ENCODE measurements at places on chromosomes 3 and 15. TPM values are rescaled to one million over a fixed set of nuclear protein-coding genes. Genes with fewer than 3 reads are reported as not detected.

The FEZF2 gene
- not detected for total RNA-seq

The GOLGA8G gene
- not detected for total RNA-seq

- no peak for DNase-seq
Measured at GRCh38 chr3:128229106-128229857, 76.0 kb downstream of the EEFSEC start.

DNA sequence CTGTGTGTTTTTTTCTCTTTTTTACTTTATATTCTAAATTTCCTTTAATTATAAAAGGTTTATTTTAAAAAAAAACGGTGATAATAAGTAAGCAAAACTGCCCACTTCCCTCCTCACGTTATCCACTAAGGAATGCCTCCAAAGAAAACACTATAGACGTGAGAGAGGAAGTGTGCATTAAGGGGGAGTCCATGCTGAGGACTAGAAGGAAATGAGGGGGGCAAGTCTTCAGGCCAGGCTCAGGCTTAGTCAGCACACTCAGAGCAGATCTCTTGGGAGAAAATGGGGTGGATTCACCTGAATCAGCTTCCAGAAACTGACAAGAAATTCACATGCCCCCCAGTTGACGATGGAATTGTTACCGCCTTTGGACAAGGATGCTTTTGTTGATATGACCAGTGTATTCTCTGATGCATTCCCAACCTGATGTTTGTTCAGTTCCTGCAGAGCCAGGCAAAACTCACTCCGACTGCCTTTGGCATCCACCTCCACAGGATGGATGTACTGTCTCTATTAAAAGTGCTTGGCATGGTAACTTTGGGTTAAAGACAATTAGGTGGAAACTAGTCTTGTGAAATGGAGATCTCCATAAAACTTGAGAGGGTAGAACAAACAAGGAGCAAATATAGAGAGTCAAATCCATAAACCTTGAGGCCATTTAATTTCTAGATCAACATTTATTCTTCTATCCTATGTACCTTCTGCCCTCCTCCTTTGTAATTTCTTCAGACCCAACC lies 167.8 kb downstream of the MYRIP start:
- DNase-seq = no peak

DNA sequence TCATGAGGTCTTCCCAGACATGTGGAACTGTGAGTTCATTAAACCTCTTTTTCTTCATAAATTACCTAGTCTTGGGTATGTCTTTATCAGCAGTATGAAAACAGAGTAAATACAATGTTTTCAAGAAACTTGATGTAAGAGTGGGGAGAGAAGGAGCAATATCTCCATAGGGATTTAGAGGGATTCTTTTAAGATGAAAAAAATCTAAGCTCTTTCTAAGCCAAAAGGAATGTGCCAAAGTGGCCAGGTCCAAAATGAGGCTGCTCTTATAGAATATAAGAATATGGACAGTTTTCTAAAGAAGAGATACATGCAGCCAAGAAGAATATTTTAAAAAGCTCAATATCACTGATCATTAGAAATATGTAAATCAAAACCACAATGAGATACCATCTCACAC lies 23.9 kb upstream of the RYK start:
- DNase-seq = no peak

The MRPL47 gene
- total RNA-seq = 15.3 TPM

DNA sequence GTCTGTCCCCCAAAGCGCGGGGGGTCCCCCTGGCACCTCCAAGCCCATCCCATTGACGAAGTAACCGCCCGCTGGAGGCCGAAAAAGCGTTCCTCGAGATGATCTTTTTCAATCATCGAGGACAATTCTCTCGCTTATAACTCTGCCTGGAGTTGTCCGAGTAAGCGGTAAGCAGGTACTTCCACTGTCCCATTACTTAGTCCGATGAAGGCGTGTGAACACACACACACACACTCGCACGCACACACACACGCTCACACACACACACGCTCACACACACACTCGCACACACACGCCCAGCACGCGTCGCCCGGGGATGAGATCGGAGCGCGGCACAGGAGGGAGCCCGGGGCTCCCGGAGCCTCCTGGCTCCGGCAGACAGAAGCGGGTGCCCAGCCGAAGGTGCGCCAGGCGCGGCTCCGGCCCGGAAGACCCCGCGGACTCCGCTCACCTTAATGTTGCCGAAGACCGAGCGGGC lies 430 bp downstream of the SLCO2A1 start:
- no peak for DNase-seq

The ZNF860 gene
- 0.80 TPM for total RNA-seq

The BNC1 gene
- total RNA-seq = not detected

GRCh38 chr15:62439543-62440016 lies 274.5 kb upstream of the C2CD4B start:
- DNase-seq = no peak

GRCh38 chr15:101206176-101206591 lies 45.7 kb downstream of the CHSY1 start:
- DNase-seq = no peak

DNA sequence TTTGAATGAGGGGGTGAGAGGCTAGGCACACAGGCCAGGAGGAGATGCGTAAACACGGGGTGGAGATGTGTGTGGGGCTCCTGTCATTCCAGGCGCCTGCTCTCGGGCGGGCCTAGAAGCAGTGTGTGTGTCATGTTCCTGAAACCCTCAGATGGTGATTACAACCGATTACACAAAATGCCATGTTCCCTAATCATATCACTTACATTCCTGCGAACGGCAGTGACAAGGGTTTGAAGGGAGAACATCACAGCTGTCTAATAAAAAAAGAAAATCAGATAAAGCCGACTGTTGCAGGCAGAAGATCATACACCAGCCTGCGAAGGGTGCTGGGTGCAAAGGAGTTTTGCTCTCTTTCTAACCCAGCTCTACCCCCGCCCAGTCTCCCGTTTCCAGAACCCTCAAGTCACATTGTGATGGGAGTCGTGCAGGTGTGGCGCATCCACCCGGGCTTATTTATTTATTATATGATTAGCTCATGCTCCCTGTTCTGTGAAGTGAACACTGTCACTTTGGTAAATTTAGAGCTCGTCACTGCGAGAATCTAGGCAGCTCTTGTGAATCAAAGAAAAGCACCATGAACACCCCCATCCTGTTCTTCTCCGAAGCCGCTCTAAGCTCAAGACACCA lies 140.3 kb downstream of the NR2F2 start:
- no peak for DNase-seq

DNA sequence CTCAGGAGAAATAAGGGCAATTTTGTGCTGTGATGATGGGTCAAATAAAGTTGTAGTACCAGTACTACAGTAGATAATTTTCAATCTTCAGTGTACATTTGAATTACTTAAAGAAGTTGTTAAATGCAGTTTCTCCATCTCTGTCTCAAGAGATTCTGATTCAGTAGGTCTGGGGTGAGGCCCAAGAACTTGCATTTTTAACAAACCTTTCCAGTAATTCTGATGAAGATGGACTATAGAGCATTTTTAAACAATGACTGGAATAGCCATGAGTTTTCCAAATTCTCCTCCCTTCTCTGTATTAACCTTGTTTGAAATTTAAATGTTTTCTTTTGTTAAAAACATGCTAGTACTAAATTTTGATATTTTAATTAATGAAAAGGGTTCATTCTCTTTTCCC lies 127.0 kb upstream of the CD96 start:
- DNase-seq = no peak

- DNase-seq = no peak
Measured at GRCh38 chr15:35929740-35930444, 383.9 kb upstream of the DPH6 start.

The CCR9 gene
- total RNA-seq = 2.9 TPM

The MASP1 gene
- 2.0 TPM for total RNA-seq

- DNase-seq = no peak
Measured at GRCh38 chr3:14275962-14276909, 97.6 kb downstream of the LSM3 start.

The SH3GL3 gene
- total RNA-seq = not detected

Measured in Peyer's patch (tissue), 4 donors.